ENCODE measurements at places on chromosomes 6 and 20.

GRCh38 chr20:38883981-38884733, 42.1 kb upstream of the FAM83D start:
- no peak for DNase-seq

- DNase-seq = no peak
Observed at GRCh38 chr6:44270526-44271405, 516 bp downstream of the TMEM151B start.

DNA sequence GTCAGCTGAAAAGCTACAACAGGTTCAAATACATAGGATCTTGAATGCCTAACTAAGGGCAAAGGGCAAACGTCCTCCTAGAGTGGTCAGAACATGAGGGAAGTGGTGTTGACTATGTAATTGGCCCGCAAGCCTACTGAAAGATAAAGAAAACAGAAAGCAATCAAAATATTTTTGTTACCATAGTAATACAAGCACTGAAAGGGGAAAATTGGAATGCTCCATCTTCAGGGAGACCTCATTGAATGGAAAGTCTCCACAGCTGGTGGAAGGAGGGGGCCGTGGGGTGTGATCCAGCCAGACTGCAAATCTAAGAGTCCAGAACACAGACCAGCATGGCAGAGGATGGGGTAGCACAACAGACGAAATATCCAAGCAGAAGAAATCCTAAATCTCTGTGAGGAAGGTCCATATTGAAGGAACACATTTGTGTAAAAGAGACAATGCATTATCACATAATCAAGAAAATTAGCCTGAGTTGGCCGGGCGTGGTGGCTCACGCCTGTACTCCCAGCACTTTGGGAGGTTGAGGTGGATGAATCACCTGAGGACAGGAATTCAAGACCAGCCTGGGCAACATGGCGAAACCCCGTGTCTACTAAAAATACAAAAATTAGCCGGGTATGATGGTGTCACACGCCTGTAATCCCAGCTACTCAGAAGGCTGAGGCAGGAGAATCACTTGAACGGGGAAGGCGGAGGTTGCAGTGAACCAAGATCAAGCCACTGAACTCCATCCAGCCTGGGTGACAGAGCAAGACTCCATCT, 39.5 kb downstream of the MTFR2 start:
- DNase-seq = no peak

- no peak for DNase-seq
Observed at GRCh38 chr20:45765980-45766379, 25.7 kb downstream of the WFDC3 start.

- DNase-seq = no peak
Observed at GRCh38 chr6:150271501-150272263, 97.1 kb upstream of the IYD start.

- no peak for DNase-seq
Observed at GRCh38 chr20:48724891-48725554, 102.8 kb downstream of the PREX1 start.

DNA sequence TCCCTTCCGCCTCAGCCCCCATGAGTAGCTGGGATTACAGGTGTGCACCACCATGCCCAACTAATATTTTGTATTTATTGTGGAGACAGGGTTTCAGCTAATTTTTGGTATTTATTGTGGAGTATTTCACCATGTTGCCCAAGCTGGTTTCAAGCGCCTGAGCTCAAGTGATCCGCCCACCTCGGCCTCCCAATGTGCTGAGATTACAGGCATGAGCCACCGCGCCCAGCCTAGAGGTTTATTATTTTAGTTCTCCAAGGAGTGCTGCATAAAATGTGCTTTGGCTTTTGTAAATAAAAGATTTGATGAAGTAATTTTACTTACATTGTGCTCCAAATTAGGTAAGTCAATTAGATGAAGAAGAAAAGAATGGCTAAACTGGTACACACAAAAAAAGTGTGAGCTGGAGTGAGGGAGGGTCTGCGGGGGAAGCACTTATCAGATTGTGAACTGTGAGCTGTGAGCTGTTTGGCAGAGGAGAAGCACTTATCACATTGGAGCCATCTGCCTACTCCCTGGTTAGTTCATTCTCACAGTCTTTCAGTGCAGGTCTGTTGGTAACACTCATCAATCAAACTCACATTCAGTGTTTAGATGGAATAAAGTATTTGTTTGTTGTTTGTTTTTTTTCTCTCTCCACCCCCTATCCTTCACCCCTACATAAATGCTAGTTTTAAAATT, 398.0 kb downstream of the EPHA7 start:
- no peak for DNase-seq

- DNase-seq = no peak
Observed at GRCh38 chr6:25637211-25637610, 14.8 kb upstream of the SCGN start.

DNA sequence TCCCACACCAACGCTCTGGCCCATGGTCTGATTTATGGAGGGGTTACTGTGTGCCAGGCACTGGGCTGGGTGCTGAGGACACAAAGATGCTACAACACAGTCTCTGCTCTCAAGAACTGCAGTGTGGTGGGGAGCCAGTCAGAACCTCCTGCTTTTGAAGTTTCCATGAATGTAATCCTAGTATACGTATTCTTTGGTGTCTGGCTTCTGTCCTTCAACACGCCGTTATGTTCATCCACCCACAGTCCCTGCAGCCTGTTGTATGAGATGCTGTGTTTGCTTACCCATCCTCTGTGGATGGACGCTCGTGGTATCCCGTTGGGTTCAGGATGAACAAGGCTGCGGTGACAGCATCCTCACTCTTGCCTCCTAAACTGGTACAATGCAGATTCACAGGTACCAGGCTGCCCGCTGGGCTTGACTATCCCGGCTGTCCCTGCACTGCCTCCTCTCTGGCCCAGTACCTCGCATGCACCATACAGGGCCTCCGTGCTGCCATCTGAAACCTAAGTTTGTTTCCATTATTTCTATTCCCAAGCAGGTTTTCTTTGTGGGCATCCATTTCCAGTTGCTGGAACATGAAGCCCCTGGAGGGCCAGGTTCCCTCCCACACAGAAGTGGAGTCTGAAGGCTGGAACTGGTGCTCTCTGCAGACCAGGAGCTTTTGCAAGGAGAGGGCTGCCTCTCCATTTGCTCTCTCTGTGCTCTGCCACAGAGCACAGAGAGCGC, 364.5 kb downstream of the ZFAND3 start:
- no peak for DNase-seq

GRCh38 chr6:40346246-40346645, 240.9 kb downstream of the LRFN2 start:
- no peak for DNase-seq

DNA sequence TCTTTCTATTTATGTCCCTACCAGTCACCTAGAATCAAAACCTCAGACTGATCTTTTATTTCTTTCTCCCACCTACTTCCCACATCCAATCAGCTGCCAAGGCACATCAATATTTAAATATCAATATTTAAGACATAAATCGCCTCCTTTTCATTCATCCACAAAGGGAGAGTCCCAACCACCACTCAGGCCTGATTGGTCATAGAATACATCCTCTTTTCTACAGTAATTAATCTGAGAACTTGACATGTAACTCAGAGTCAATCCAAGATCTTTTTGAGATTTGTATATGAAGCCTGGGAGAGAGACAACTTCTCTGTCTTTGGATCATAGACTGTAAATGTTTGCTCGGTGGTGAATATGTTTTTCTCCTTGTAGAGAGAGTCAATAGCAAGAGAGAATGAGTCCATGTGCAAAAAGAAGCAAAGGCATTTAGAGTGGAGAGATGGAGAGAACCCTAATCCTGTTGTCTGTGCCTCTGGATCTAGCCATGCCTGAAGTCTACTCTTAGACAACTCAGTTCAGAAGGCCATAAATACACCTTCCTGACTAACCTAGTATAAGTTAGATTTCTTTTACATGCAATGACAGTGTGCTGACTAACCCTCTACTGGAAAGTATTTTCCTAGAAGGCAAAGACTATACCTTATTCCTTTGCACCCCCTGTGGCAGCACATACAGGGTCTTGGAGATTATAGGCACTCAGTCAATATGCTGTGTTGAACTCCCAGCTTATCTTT, 12.1 kb upstream of the NEDD9 start:
- no peak for DNase-seq

DNA sequence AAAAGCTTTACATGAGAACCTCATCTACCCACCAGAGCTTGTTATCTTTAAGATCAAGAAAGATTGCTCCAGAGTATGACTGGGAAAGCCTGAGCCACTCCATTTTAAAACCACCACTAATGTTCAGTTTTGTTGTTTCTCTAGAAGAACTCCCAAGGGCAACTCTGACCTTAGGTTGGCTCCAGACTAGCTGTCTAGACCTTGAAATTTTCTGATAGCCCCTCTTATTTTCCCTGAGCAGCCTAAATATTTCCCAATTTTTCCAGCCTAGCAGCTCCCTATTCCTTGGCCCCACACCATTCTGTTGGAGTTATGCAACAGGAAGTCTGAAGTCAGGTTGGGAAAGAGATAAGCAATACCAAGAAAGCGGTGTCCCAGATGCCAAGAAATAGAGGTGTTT, 84.6 kb upstream of the TCF21 start:
- no peak for DNase-seq

GRCh38 chr20:56637576-56637975, 8.5 kb downstream of the TFAP2C start:
- DNase-seq = no peak

Measured in stimulated activated CD4-positive, alpha-beta T cell treated with anti-CD3 and anti-CD28 coated beads, Interleukin-4, amount 100 ng/mL, for 48 hours (primary cell).